NCI-H524 treated with DMSO at 0.1 percent for 48 hours (cell line): ENCODE measurements at places on chromosomes 5 and 9.

DNA sequence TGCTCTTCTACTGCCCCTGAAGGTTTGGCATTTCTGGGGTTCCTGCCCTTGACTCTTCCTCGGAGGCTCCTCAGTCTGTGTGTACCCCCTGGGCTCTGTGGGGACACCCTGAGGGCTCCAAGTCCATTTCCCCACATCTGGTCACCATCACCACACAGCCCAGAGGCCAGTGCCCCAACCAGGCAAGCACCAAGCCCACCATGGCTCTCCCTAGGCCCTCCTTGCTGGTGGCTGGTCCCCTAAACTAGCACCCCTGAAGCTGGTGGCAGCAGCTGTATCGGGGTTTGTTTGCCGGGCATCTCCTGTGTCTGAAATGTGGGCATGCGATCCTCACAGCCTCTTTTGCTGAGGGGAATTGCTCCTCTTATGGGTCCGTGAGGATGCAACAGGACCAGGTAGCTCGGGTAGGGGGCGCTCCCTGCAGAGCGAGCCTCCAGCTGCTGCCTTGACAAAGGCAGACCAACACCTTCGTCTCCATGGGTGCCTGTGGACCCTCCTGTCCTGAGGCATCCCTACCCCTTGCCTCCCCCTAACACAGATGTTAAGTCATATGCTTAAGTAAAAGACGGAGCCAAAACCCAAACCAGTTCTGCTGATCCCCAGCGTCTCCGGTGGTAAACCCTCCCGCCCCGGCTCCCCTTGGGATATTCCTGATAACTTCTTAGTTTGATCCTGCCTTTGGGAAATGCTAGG, 138.9 kb upstream of the IRX4 start:
- no peak for DNase-seq

DNA sequence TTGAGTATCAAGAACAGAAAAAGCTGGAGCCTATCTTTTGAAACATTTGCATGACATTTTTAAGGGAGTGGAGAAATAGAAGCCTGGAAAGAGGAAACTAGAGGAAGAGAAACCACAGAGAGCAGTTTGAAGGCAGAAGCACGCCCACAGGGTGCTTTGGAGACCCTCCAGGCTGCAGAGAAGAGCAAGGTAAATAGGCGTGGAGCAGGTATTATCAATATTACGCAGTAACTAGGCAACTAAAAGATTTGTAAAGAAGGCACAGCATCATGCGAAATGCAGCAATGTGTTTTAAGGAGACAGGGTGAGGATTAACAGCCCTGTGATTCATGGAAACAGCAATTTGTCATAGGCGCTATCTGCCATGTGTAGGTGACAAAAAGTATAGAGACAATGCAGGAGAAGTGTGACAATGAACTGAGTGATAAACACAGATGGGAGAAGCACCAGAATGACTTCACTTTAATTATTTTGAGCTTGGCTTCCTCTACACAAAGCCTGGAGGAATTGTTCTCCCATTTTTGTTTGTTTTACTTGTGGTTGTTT, 281.2 kb downstream of the BRINP1 start:
- no peak for DNase-seq

- no peak for DNase-seq
Measured at GRCh38 chr9:112310826-112311225, 22.6 kb downstream of the PTBP3 start.

GRCh38 chr9:110116543-110116885, 91.4 kb downstream of the C9orf152 start:
- DNase-seq = no peak

GRCh38 chr5:115487168-115487567, 57.4 kb downstream of the FEM1C start:
- no peak for DNase-seq

GRCh38 chr9:135366104-135366503, 113.5 kb upstream of the PPP1R26 start:
- no peak for DNase-seq

- DNase-seq = no peak
Measured at GRCh38 chr9:130665029-130665430, 636 bp downstream of the PRDM12 start.

- DNase-seq = no peak
Measured at GRCh38 chr9:32969270-32969669, 32.2 kb downstream of the APTX start.

- no peak for DNase-seq
Measured at GRCh38 chr5:15933259-15934207, 246.1 kb downstream of the MARCHF11 start.

DNA sequence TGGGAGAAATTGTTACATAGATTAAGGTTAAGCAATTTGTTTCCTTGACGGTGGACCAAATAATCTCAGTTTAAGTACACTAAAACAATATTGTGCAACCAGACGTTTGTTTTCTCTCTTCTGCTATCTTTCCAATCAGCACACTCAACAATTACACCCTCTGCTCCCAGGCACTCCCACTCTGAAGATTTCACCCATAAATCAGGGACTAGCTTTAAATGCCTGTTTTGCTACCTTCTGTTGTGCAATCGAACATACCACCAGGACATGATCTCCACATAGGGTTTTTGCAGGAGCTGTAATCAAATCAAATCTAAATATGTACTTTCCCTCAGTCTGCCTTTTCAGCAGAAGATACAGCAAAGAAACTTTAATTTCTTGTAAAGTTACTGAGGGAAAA, 405.8 kb upstream of the TLE4 start:
- DNase-seq = no peak

GRCh38 chr5:98905857-98906688, 22.7 kb downstream of the CHD1 start:
- no peak for DNase-seq
